ENCODE measurements at places on chromosomes 13 and 19.

DNA sequence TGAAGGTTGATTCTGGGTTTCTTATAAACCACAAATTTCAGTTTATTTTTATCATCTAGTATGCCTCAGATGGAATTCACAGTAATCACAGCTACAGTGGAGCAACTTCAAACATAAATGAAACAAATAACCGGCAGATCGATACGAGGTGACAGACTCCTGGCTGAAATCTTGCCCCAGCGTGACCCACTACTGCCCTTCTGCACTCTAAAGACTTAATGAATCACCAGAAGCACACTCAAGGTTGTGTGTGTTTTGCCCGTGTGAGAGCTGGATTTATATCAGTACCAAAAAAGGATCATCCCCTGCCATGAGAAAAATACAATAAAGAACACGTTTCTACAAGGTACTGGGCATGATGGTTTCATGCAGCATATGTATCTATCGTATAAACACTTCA lies 161.7 kb downstream of the KLF12 start:
- no peak for DNase-seq

DNA sequence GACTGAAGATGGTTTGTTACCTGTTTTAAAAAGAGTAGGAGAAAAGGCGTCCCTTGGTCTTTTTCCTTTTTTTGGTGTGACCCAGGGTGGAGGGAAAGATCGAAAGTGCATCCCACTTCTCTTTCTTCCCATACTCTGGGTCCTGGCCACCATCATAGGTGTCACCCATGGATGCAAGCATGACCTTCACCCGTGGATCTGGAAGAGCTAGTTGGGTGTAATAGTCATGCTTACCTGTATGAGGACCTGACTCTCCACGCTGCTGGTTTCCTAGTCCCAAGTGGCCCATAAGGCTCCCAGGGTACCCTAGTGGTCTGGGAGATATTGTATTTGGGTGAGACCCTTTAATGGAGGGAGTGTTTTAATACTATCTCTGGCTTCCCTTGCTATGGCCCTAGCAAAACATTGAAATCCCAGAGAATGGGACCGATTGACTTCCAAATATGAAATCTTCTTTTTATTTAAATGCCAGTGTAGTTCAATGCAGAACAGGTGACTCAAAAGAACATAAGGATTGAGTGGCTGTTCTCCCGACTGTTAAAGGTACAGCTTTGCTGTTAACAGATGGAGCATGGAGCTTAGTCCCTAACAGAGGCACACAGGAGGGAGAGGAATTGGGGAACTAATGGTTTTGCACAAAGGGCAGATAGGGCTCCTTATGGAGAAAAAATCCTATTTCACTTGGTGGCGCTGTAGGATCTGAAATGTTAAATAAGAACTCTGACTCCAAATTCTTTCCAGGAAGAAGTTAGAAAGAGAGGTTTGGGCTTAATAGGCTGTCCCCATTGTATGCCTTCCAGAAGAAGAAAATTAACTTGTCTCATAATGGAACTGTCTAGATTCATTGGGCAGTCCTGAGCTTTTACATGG lies 7.0 kb upstream of the ZNF550 start:
- no peak for DNase-seq

DNA sequence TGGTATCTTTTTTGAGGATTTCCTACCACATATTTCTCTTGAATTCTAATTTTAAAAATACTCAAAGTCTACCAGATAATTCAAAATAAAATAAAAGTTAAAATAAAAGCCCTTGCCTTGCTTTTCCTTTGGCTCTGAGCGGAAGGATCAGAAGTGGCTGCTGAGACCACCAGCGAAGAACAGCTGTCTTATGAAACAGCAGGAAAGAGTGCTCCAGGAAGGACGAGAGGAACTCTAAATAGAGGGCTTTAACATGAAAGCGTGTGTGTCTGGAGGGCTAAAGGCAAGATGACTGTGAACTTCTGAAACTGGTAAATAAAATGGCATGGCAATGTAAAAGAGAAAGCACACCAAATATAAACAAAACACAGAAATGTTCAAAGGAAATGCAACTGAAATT lies 521.5 kb upstream of the SPRY2 start:
- DNase-seq = no peak

DNA sequence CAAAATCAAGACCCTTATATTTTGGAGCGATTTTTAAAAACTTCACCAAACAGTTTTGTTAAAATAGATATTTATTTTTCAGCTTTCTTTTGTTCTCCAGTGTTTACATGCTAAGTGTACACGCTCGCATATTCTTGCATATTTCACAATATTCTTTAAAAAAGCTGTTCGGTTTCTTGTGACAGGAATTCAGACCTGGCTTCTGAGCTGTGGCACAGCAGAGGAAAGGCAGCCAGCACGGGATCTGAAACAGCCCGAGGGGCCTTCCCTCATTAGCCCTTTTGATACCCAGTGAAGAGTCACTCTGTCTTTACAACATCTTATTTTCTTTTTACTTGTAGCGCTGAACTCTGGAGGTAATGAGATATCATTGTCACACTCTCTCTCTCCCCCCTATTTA lies 234.0 kb downstream of the B3GLCT start:
- no peak for DNase-seq

GRCh38 chr19:2850256-2850925 lies 9.1 kb downstream of the ZNF555 start:
- no peak for DNase-seq

- no peak for DNase-seq
Measured at GRCh38 chr13:21696865-21697448, 26.1 kb downstream of the FGF9 start.

- DNase-seq = no peak
Measured at GRCh38 chr19:1882089-1882785, 3.1 kb downstream of the ABHD17A start.

DNA sequence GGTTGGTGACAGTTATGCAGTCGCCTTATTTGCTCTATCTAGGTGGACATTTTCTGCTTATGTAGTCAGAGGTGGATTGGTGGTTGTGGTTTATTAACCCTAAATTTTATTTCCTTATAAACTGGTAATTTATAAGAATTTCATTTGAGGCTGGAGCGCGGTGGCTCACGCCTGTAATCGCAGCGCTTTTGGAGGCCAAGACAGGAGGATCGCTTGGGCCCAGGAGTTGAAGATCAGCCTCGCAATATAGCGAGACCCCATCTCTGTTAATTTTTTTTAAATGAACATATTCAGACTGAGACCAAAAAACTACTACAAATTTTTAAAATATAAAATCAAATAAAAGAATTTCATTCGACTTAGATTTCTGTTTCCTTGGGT lies 810 bp downstream of the ZNF627 start:
- no peak for DNase-seq

- DNase-seq = no peak
Measured at GRCh38 chr19:45643927-45644771, 5.0 kb upstream of the EML2 start.

DNA sequence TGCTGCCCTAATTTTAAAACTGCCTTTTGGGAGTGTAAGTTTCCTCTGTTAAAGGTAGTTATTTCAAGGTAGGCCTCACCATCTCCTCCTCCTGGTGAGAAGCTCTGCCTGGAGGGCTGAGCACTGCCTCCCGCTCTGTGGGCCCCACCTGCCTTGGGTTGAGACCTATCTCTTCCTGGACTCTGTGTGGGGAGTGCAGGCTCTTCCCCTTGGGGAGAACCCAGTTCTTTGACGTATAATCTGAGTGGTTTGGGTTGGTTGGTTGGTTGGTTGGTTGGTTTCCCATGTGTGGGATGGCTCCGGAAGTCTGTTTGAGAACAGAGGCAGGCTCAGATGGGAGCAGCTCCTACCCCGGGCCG lies 39.1 kb downstream of the ACTN4 start:
- DNase-seq = no peak

DNA sequence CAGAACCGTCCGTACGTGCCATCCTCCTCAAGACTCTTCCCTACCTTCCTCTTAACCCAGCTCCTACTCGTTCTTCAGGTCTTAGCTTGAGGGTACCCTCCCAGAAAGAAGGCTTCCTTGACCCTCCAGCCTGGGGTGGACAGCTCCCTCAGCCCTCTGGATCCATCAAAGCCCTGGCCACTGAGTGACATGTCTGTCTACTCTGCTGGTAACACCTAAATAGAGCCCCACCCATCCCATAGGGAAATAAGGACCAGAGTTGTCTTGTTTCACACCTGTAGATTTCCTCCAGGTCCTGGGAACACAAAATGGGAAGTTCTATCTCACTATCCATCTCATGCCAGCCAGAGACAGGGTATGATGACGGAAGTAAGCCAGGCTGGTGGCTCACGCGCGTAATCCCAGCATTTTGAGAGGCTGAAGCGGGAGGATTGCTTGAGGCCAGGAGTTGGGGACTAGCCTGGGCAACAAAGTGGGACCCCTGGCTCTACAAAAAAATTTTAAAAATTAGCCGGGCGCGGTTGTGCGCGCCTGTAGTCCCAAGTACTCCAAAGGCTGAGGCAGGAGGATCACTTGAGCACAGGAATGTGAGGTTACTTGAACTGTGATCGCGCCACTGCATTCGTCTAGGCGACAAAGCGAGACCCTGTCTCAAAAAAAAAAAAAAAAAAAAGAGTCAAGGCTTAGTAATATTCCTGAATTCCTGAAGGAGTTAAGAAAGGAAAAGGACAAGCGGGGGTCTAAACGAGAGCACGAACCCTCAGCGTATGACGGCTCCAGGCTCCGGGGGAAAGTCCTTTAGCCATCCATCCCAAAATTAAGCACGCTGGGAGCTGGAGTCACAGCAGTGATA lies 566 bp upstream of the CCDC97 start:
- peak; percentile 24 for DNase-seq

GRCh38 chr13:52925775-52926285 lies 77.4 kb upstream of the PCDH8 start:
- no peak for DNase-seq

- DNase-seq = no peak
Measured at GRCh38 chr13:106187501-106188095, 347.9 kb downstream of the EFNB2 start.

GRCh38 chr13:32594157-32594738 lies 8.0 kb downstream of the PDS5B start:
- no peak for DNase-seq

GRCh38 chr19:49017041-49017665 lies at the start of gene LHB:
TSS of gene LHB (minus strand) at chr19:49017091. CDS start at chr19:49017081, 10 bp downstream.
- DNase-seq = no peak
